HFF-Myc (cell line): ENCODE measurements at places on chromosomes 7 and 10.

- no peak for DNase-seq
Observed at GRCh38 chr7:87021285-87021684, 38.2 kb downstream of the ELAPOR2 start.

DNA sequence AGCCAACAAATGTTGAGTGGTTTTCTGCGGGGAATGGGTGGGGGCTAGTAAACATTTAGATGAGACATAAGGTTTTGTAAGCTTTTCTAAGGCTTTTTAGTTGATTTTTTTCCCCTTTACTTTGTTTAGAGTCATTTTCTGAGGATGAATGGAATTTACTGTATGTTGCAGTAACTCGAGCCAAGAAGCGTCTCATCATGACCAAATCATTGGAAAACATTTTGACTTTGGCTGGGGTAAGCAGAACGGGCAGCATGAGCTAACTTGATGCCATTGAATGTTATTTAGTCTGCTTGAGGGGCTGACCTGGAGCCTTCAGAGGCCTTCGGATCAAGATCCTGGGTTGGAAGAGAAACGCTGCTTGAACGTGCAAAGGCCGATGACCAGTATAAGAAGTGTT lies 37.3 kb downstream of the FBH1 start:
- DNase-seq = no peak

DNA sequence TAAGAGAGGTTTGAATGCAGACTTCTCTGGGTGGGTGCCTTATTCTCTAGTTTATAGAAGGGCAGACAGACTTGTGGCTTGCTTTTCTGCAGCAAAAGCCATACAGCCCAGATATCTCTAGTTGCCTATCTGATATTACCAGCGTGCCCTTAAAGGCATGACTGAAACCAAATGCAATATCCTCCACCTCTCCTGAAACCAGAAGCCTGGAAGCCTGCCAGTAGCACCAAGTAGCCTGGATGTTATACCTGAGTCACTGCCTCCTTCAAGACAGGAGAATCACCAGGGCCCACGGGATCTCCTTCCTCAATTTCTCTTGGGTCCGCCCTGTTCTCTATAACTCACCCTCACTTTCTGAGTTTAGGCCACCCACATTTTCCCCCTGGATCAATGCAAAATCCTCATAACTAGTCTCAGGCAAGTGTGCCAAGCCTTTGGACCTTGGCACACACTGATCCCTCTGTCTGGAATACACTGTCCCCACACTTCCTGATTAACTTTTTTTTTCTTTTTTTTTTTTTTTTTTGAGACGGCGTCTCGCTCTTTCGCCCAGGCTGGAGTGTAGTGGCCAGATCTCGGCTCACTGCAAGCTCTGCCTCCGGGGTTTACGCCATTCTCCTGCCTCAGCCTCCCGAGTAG lies 638.4 kb downstream of the GALNT17 start:
- DNase-seq = no peak

GRCh38 chr10:100792574-100792973 lies 47.2 kb downstream of the PAX2 start:
- no peak for DNase-seq

- no peak for DNase-seq
Observed at GRCh38 chr10:23951841-23952240, 257.1 kb upstream of the KIAA1217 start.
